ENCODE measurements at places on chromosomes 13 and 19. TPM values are rescaled to one million over a fixed set of nuclear protein-coding genes. Genes with fewer than 3 reads are reported as not detected.

Gene ZNF208
- total RNA-seq, result 0.19 TPM

Gene ZNF554
- 2.0 TPM for total RNA-seq

Gene CLDND2
- not detected for total RNA-seq

Gene PRR19
- total RNA-seq, result 0.98 TPM

Gene TEKTIP1
- not detected for total RNA-seq

Gene RFPL4AL1
- not detected for total RNA-seq

Gene NOTCH3
- 2.0 TPM for total RNA-seq

Gene PRSS57
- total RNA-seq, result not detected

Gene EPS8L1
- total RNA-seq, result 7.7 TPM

Gene UNC13A
- 0.19 TPM for total RNA-seq

Gene NKPD1
- total RNA-seq, result 0.65 TPM

Gene ZNF486
- 8.5 TPM for total RNA-seq

Gene ANKLE1
- total RNA-seq, result 1.3 TPM

Gene DCLK1
- 6.7 TPM for total RNA-seq

Gene NFIC
- 63.0 TPM for total RNA-seq

Gene PNMA8A
- total RNA-seq, result 0.10 TPM

Gene C19orf73
- total RNA-seq, result 0.48 TPM

Gene ATCAY
- total RNA-seq, result not detected

Gene MAP4K1
- total RNA-seq, result 0.19 TPM

Gene IL12RB1
- 0.10 TPM for total RNA-seq

Data from vein endothelial cell (primary cell).